ENCODE measurements at places on chromosomes 4 and X.
A peak's percentile ranks its signal among the peaks of the same experiment; 100 is the strongest.

GRCh38 chrX:70553516-70553915, 108.9 kb downstream of the DLG3 start:
- DNase-seq = no peak

GRCh38 chr4:31054295-31054694, 334.1 kb downstream of the PCDH7 start:
- DNase-seq = no peak

DNA sequence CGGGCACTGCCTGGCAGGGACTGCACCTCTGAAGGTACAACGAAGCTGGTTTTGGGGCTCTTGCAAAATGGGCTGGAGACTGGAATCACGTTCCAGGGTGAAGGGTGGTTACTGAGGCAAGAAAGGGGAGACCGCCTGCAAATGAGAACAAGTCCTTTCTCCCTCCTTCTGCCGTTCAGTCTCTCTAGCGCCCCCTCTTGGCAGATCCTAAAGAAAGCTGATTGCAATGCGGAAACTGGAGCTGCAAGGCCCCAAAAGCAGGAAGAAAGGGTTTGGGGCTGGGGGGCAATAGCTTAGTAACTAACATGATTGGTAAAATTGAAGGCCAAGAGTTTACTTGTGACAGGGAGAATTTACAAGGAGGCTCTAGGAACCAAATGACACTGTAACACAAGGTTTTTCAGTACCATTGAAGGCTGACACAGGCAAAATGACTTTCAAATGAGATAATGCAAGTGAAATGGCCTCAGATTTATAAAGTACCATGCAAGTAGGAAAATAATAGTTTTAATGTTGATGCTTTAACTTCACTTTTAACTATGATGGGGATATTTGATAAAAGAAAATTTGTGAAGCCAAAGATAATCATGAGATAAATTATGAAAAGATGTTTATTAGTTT, 222.7 kb upstream of the HAND2 start:
- no peak for DNase-seq

GRCh38 chrX:22078117-22078516, 46.0 kb downstream of the PHEX start:
- DNase-seq = no peak

GRCh38 chr4:131006388-131006787, 1910.4 kb downstream of the C4orf33 start:
- DNase-seq = no peak

GRCh38 chrX:149639568-149639967, 8.0 kb upstream of the TMEM185A start:
- no peak for DNase-seq

DNA sequence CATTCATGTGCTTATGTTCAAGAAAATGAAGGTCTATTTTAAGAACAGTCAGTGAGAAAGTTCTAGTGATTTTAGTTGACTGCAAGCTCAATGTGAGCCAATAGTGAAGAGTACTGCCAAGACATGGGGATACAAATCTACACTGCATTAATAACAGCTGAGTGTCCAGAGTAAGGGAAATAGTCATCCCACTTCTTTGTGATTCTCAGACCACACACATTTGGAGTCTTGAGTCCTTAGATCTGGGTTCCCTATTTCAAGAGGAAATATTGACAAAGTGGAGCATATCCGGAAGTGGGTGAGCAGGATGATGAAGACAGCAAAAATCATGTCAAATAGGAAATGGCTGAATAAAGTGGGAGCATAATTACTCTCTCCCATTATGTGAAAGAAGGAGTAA, 171.1 kb downstream of the LARP7 start:
- peak; percentile 6 for DNase-seq

DNA sequence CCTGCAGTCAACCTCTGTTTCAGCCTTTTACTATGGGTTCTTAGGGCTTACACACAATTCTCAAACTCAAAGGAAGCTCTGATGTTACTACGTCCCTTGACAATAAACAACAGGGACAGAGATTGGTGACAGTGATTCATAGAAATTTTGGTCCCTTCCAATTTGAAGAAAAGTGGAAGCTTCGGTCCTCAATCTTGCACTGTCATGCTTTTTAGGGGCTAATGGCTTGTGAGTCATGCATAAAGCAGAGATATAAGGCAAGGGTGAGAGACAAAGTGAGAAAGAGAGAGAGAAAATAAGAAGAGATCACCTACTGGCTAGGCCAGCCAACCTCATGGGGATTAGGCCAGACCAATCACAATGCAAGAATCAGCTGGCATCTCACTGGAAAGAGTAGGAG, 63.2 kb upstream of the STARD8 start:
- no peak for DNase-seq

GRCh38 chr4:22323691-22324090, 192.2 kb downstream of the ADGRA3 start:
- DNase-seq = no peak

DNA sequence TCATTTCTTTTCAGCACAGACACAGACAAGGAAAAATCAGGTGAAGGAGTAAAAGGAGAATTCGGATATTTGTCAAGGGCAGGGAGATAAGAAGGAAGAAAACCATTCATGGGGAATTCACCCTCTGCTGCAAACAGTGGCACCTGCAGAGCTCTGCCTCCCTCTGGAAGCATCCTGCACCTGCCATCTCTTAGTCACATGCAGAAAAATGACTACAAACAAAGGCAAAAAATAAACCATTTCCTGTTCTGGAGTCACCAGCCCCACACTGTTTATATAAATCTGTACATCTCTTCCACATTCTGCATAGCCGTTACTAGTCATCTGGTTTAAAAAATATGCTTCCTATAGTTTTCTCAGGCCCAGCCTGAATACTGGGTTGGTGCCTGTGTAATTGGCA, 205.3 kb downstream of the ARAP2 start:
- DNase-seq = no peak

DNA sequence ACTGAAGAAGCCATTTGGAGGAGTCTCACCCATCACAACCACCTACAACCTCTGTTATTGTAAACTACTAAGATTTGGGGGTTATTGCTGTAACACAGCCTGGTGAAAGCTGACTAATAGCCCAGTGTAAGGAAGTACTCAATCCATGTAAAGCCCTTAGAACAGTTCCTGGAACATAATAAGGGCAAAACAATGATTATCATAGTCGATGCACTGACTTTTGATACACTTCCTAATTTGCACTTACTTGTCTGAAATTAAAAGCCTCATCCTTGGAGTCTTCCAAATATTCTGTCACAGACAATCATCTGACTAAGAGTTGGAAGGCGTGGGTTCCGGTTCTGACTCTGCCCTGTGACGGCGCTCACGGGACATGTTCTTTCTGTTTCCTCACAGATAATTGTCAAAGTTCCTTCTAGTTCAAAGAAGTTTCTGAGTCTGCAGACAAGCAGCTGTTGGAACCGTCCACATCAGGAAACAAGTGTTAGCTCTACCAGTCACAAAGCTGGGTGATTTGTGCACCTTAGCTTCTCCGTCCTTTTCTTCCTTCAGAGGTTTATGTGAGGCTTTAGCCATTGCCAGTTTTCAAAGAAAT, 33.4 kb upstream of the RASGEF1B start:
- no peak for DNase-seq
